ENCODE measurements at places on chromosomes 12 and 14. TPM values are rescaled to one million over a fixed set of nuclear protein-coding genes. Genes with fewer than 3 reads are reported as not detected.

DNA sequence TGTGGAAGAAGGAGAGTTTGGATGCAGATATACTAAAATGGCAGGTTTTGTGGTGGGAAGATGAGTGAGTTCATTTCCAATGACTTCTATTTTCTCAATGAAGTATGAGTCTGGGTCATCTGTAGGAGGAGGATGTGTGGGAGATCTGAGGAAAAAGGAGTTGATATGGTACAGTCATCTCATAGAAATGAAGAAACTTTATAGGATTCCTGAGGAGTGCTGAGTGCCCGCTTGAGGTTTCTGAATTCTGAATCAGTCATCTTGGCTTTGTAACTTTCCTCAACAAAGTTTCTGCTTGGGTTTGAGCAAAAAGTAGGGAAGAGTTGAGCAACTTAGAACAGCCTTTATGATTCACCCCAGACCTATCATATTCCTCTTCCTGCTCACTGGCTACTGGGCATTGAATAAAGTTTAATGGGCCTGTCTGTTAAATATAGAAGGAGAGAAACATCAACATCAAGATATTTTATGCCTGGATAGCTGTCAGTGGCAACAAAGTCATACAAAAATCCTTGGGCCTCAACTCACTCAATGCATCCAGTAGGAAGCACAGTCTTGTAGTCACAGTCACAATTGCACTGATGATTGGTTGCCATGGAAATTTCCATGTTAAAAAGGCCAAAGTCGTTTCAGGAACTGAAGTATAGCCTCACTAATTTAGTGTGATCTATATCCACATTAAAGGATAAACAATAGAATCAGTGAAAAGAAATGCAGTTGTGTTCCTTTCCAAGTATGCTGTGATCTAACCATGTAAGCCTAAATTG, 284.7 kb downstream of the DUSP6 start:
- no peak for DNase-seq

- DNase-seq: no peak
Measured at GRCh38 chr14:42633504-42634095, 1026.9 kb downstream of the LRFN5 start.

DNA sequence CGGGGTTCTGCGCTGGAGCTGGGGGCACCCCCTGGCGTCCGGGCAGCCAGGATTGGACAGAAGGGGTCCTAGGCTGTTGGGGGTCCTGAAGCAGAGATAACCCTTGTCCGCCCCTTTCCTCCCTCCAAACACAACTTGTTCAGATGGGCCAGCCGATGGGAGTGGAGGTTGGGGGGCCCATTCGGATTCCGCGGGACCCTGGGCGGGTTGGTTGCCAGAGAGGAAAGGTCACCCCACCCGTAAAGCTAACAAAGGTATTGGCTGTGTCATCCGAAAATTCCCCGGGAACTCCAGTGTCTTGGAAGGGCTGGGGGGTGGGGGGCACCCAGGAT, 1.3 kb downstream of the FAM222A start:
- DNase-seq: no peak

GRCh38 chr14:58152014-58152857, at the start of gene ARMH4:
ARMH4 (minus strand) TSS chr14:58152213; CDS start chr14:58139358, 12,855 bp downstream.
- DNase-seq: peak; percentile 94

GRCh38 chr14:20614038-20614840, 23.1 kb upstream of the RNASE12 start:
- DNase-seq: no peak

DNA sequence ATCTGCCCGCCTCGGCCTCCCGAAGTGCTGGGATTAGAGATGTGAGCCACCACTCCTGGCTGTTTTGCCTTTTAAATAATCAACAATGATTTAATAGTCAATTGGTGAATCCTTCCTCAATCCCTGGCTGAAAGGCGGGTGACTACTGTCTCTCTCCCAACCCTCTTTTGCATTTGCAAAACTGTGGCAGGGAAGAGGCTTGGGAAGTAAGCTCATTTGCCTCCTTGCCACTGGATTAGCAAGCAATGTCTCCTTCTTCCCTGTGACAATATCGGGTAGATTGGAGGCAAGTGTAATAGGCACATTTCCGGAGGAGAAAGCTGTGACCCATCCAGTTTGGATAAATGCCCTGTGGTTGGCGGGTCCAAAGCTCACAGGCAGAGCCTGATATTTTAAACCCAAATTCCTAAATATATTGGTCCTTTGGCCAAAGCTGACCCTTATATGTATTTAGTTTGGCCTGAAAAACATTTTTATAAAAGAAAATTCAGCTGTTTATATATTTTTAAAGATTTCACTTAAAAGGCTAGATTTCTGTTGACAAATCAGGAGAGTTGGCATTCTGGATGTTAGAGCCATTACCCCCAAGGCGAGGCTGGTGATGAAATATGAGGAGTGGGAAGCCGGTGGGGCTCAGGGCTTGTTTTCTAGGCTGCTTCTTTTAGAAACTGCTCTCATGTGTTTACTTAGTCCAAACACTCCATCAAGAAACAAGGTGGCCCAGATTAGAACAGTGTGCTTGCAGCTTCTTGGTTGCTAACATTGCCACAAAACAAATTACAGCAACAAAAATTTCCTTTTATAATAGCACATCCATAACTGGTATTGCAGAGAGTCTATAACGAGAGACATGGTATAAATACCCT, 646.9 kb upstream of the TMEM132C start:
- DNase-seq: no peak

DNA sequence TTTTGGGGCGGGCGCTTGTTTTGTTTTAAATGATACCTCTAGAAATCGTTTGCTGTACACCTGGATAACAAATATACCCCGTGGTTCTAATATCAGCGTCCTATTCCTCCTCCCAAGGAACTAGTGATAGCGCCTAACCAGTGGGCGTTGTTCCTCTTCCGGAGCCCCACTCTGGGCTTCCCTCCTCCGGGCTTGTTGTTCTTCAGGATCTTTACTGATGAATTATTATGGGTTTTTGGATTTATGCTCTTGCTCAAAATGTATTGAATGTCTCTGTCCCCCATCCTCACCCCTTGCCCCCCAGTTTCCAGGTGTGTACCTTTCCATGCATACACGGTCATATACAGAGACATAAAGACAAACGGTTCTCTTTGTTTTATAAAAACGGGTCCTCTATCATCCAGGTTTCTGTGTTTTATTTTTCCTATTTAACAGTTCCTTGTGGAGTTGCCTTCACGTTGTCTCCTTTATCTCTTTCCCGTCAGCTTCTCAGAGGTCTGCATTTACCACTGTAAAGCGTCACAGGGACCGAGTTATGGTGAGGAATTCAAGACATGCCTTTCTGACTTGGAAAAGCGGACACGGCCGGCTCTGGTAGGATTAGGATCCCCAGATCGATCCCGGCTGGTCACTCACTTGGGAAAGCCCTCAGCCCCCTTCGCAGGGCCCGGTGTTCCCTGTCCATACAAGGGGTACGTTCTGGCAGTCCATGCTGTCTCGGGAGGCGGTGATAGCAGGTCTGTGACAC, 655 bp upstream of the PLEKHG3 start:
- no peak for DNase-seq

GRCh38 chr12:84043355-84043754, 869.2 kb downstream of the SLC6A15 start:
- no peak for DNase-seq

DNA sequence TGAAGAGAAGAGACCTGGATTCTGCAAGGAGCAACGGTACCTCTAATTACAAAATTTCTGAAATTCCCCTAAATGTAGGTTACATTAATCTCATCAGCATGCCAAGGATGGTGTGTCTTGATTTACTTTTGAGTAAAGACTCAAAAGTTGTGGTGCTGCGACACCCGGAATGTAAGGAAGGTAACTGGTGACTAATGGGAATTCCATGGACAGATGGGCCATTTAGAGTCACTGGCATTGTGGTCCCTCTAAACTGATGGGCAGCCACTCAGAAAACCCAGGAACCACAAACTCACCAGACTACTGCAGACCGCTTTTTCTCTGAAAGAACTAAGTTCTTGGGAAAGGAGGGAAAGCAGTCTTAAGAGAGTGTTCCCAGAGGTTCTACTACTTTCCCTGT, 32.8 kb downstream of the GRIN2B start:
- DNase-seq: no peak

DNA sequence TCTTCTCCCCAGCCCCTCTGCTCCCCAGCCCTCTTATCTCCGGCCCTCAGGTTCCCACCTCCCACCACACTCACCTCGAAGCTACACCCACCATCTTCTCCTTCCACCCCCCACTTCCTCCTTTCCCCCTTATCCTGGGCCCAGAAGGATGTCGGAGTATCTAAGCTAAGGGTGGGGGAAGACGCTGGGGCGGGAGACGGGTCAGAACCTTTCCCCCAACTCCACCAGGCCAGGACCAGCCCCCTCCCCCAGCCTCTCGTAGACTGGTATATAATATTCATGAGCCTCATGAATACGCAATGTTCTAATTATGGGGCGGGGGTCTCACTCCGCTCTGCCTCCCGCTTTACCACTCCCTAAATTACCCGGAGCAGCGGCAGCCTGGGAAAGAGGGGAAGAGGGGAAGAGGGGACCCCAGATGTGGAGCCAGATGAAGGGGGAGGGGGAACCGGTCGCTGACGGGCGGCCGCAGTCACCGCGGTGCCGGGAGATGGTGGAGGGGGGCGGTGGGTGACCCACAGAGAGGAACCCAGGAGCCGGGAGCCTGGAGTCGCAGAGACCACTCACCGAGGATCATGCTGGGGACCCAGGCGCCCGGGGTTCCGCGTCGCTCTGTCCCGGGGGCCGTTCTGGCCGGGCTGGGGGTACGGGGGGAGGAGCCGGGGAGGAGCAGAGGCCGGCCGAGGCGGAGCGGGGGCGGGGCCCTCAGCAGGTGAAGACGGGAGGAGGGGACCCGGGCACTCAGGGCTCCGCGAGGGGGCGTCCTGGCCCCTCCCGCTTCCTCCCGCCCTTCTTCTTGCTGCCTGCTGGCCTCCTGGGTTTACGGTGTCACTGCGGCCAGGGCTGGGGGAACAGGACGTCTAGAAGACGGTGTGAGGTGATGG, 6.4 kb upstream of the ZNF385A start:
- peak; percentile 43 for DNase-seq

- no peak for DNase-seq
Measured at GRCh38 chr14:81511111-81511904, 22.3 kb downstream of the SEL1L start.

- DNase-seq: no peak
Measured at GRCh38 chr12:120928864-120929652, 24.9 kb upstream of the SPPL3 start.

DNA sequence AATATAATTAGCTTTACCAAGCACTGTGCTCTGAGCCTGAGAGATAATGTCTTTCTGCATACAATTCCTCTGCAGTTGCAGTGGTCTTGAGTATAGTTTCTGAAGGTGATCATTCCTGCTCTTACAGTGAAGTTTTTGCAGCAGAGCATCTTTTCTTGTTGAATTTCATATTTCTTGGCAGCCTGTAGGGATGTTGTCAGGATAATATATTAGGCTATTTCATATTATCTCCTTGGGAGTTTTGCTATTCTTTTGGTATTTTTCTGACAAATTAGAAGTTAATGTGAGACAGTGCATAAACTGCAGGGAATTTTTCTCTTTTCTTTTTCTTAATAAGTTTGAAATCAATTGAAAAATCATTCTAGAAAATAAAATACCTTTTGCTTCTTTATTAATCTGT, 1502.6 kb upstream of the FLRT2 start:
- DNase-seq: no peak

DNA sequence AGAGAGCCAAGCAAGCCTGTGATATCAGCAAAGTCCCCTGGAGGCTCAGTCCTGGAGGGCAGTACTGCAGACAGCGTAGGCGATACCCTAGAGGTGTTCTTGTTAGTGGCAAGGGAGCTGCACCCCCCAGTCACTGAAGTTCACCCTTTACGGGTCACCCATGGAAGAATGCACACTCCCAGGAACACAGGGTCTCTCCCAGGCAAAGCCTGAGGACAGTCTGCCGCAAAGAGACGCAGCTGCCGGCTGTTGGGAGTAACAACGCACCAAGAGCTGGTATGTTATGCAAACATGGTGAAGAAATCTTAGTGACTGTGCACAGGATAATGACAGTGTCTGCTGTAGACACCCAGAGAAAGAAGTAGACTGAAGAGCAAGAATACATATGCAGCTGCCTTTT, 43.5 kb upstream of the NOS1 start:
- DNase-seq: no peak

- no peak for DNase-seq
Measured at GRCh38 chr12:4214877-4215228, 58.7 kb upstream of the CCND2 start.

DNA sequence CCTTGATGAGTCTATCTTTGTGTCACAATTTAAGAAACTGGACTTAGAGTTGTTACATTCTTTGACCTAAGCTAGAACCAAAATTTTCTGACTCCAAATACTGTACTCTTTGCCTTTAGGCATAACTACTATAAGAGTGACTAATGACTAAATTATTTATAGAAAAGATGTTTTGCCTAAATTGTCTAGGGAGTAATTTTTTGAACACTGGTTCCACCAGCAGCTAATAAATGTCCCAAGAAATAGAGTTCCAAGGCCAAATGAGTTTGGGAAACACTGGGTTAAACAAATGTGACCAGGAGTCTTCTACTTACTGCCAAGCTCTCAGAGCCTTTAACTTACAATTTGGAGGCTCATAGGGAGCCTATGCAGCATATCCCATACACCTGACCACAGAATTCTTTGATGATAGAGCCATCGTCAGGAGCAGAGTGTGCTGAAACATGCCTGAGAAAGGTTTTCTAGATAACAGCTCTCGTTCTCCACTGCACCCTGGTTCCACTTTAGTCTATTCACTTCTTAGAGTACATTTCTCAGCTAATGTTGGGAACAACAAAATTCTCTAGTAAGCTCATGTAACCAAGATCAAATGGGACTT, 215.9 kb upstream of the HMGA2 start:
- DNase-seq: no peak

DNA sequence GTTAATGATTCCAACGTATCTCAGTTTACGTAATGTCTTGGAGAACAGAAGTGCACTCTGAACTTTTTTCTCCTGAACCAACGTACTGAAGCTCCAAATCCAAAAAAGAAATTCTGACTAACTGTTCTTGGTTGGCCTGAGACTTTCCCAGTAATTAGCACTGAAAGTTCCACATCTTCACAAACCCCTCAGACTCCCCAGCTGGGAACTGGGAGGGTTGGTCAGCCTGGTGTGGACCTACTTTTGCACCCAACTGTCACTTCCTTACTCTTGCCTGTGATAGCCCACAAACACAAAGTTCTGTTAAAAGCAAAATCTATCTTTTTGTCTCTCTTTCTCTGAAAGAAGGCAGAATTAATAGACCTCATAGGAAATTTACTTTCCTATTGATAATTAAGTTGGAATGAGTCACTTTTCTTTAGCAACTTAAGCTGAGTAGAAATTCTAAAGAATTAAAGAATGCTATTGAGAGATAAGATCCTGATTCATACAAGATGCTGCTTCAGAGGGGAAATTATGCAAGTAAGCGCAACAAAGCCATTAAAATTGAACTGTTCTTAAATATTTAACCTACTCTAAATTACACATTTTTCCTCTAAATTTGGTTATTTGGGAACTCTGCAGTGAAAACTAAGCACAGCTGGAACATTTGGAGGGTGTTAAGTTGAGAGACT, 155.0 kb downstream of the EPS8 start:
- DNase-seq: peak; percentile 51

Gene TPPP2
- 0.56 TPM for total RNA-seq

Gene EIF2S3B
- 0.36 TPM for total RNA-seq

Gene CD69
- 1.7 TPM for total RNA-seq

Gene ZFC3H1
- 29.5 TPM for total RNA-seq

Gene ADCY6
- total RNA-seq: 125 TPM

Gene SLC39A9
- 23.7 TPM for total RNA-seq

Gene SMIM41
- total RNA-seq: 0.31 TPM

Gene PDZRN4
- 0.74 TPM for total RNA-seq

Measured in right cardiac atrium (tissue), 5 donors.